Activated naive CD4-positive, alpha-beta T cell treated with anti-CD3 and anti-CD28 coated beads, Interleukin-2, amount 50 U/mL, for 16 hours (primary cell): ENCODE measurements at places on chromosomes 1 and 21.

DNA sequence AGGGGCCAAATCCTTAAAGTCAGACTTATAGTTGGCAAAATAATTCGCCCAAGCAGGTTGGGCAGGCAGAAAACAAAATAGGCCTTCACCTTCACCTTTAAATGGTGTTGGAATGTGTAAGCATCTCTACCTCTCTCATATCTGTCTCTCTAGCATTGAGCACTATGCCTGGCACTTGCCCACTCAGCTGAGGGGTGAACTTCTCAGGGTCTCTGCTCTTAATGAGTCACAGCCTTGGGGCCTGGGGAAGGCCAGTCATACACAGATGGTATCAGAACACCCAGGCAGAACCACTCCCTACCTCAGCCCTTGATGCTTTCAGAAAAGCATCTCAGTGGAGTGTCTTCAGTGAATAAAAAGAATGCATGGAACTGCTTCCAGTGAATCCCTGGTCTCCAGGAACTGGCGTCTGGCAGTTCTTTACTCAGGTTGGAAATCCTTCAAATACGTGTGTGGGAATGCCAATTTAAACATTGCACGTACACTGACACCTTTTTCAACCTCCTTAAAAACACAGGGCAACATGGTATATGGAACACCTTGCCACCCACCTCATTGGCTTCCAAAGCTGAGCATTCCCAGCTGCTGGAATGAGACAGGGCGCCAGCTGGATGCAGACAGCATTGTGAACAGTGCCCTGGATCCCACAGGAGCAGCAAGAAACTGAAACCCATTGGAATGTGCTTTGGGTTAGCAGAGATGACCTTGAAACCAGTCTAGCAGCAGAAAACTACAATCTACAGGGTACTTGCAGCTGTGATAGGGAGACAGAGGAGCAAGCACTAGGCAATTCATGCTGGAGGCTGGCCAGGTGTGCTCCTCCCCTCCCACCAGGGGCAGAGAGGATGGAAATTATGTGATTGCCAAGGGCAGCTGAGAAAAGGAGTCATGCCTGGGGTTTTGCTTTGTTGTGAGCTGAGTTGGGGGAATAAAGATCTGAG lies 30.0 kb downstream of the ZNF697 start:
- DNase-seq = no peak

- DNase-seq = no peak
Observed at GRCh38 chr1:114725230-114725629, 8.7 kb upstream of the NRAS start.

- no peak for DNase-seq
Observed at GRCh38 chr21:40516335-40516734, 330.6 kb downstream of the DSCAM start.

DNA sequence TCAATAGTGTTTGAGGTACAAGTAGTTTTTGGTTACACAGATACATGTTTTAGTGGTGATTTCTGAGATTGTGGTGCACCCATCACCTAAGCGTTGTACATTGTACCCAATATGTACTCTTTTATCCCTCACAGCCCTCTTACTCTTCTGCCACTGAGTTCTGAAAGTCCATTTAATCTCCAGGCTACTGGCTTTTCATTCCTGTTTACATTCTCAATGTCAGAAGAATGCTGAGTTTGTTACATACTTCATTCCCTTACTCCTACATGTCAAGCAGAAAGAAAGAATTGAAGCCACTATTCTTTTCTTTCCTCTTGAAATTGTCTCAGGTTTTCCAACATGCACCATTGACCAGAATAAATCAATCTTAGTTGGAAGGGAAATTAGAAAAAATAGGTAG lies 1565.9 kb downstream of the PLA2G4A start:
- no peak for DNase-seq

DNA sequence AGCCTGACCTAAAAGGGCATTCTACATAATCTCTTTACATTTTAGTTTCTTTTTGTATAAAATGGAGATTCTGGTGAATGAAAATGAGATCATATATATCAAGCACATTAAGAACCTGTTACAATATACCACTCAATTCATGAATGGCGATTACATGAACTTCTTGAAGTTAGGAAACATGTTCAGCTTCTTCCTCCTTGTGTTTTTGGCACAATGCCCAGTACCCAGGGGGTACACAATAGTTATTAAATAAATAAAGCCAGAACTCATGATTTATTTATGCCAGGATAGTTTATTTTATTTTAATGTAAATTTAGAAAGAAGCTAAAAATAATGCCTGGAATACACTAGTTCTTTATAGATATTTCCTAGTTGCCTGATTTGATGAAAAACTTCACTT lies 186.0 kb upstream of the PTGFR start:
- DNase-seq = no peak

DNA sequence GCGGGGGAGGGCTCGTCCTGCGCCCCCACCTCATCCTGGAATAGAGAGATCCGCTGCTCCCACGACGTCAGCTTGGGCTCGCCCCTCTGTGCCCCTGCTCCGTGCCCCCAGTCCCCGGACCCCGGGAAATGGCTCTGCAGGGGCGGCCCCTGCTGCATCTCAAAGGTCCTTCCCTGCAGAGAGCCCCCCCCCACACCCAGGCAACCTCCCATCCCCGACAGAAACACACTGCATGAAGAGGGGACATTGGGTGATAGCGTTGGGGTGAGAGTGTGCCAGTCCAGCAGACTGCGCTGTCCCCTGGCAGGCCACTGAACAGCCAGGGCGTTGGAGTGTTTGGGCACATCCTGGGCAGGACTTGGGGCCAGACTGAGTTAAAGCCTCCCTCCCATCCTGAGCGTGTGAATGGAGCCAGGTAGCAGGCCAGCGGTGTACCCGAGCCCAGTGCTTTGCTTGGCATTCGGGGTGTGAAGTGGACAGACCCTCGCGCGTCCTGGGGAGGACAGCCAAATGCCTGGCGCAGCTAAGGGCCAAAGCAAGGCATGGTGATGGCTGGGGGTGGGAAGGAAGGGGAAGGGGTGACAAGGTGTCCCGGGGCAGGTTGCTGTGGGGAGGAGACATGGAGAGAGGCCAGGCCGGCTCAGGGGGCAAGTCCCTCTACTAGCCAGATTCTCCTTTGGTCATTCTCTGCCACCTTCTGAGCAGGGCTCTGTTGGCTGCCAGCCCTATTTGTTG lies 633 bp upstream of the ETNK2 start:
- DNase-seq = no peak

DNA sequence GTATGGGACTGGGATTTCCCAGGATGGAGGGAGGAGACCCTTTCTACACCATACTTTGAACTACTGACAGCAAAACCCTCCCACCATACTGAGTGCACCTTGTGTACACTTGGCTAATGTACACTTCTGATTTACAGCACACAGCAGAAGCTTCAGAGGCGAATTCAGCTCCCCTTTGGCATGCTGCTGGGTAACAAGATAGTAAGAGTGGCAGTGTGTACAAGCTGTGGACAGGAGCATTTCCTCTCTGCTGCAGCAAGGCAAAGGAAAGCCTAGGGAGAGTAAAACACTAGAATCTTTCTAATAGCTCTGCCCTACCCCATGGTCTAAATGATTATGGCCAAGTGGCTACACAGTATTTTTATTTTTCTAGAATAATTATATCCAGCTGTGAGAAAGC lies 83.9 kb upstream of the ARTN start:
- no peak for DNase-seq

DNA sequence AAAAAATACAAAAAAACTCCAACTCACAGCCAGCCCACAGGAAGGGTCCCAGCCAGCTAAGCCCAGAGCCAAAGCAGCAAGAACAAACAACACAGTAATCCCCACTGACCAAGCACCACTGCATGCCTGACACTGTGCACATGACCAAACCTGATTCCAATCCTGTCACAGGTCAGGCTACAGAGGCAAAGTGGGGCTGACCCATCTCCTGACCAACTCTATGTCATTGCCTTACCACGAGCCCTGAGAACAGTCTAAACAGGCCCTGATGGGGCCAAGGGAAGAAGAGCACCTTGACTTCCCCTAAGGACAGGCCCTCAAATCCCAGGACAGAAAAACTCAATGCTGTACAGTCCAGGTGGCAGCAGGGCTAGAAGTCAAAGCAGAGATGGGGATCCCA lies 2.4 kb downstream of the LSS start:
- DNase-seq = no peak

DNA sequence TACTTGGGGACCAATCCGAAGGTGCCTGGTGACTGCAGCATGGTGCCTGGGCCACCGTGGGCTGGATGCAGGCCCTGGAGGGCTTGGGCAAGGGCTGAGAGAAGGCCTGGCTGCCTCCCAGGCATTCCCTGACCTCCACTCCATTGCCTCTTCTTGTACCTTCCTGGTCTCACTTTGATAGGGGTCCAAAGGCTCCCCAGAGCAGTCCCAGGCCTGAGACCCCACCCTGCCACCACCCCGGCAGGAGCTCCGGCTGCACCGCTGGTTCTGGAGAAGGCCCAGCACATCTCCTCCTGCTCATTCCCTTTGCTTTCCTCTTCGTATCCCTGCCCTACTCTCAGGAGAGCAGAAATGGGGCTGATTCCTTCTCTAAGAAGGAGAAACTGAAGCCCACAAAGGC lies 133.3 kb upstream of the IPO9 start:
- DNase-seq = no peak

- DNase-seq = no peak
Observed at GRCh38 chr1:58515794-58516401, 30.6 kb downstream of the OMA1 start.

DNA sequence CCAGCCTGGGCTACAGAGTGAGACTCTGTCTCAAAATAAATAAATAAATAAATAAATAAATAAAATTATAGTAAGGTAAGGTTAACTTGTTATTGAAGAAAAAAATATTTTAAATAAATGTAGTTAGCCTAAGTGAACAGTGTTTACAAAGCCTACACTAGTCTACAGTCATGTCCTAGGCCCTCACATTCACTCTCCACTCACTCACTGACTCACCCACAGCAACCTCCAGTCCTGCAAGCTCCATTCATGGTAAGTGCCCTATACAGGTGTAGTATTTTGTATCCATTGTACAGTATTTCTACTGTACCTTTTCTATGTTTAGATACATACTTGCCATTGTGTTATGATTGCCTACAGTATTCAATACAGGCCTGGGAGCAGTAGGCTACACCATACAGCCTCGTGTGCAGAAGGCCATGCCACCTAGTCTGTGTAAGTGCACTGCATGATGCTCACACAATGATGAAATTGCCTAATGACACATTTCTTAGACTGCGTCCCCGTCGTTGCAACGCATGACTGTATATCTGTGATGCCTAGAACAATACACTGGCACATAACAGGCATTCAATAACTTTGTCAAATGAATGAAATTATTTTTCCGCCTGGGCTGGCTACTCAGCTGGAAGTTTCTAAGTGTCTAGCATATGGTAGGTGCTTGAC lies 14.8 kb downstream of the KCNN3 start:
- no peak for DNase-seq

DNA sequence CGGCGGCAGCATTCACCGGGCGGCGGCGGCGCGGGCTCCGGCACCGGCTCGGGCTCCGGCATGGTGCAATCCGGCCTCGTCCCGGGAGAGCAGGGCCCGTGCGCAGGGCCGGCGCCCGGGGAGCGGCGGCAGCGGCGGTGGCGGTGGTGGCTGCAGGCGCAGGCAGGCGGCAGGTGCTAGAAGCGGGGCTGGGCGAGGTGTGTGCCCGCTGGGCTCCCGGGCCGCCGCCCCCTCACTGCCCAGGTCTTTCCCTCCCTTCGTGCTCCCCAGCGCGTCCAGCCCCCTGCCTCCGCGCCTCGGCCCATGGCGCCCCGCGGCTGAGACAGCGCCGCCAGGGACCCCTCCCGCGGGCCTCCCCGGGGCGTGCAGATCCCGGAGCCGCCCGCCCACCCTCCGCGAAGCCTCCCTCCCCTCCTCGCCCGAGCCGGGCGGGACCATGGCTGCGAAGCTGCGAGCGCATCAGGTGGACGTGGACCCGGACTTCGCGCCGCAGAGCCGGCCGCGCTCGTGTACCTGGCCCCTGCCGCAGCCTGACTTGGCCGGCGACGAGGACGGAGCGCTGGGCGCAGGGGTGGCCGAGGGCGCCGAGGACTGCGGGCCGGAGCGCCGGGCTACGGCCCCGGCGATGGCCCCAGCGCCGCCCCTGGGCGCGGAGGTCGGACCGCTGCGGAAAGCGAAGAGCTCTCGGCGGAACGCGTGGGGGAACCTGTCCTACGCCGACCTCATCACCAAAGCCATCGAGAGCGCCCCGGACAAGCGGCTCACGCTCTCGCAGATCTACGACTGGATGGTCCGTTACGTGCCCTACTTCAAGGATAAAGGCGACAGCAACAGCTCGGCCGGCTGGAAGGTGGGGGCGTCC lies 492 bp downstream of the FOXO6 start:
- DNase-seq = peak; percentile 38

GRCh38 chr1:40926441-40926840 lies 53.1 kb upstream of the CTPS1 start:
- no peak for DNase-seq

GRCh38 chr1:92747735-92748134 lies 37.2 kb downstream of the EVI5 start:
- no peak for DNase-seq

DNA sequence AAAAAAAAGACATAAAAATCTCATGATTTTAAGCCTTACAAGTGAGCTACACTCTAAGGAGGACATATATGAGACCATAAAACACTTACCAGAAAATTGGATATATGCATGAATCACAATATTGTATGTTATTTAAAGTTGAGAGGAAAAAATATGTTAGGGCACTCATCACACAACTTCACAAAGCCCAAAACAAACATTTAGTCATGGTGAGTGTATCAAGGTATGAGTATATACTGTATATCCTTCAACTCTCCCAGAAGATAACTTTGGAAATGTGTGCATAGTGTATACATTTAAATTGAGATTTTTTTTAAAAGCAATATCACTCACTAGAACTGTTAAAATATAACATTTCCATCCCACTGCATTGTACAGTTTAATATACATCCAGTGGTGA lies 259.3 kb downstream of the SRGAP2C start:
- no peak for DNase-seq

GRCh38 chr1:231544943-231545592 lies 16.6 kb downstream of the TSNAX start:
- no peak for DNase-seq

- DNase-seq = no peak
Observed at GRCh38 chr1:179968284-179968993, 13.8 kb downstream of the CEP350 start.

GRCh38 chr1:2528016-2528415 lies 1.6 kb upstream of the PANK4 start:
- no peak for DNase-seq

DNA sequence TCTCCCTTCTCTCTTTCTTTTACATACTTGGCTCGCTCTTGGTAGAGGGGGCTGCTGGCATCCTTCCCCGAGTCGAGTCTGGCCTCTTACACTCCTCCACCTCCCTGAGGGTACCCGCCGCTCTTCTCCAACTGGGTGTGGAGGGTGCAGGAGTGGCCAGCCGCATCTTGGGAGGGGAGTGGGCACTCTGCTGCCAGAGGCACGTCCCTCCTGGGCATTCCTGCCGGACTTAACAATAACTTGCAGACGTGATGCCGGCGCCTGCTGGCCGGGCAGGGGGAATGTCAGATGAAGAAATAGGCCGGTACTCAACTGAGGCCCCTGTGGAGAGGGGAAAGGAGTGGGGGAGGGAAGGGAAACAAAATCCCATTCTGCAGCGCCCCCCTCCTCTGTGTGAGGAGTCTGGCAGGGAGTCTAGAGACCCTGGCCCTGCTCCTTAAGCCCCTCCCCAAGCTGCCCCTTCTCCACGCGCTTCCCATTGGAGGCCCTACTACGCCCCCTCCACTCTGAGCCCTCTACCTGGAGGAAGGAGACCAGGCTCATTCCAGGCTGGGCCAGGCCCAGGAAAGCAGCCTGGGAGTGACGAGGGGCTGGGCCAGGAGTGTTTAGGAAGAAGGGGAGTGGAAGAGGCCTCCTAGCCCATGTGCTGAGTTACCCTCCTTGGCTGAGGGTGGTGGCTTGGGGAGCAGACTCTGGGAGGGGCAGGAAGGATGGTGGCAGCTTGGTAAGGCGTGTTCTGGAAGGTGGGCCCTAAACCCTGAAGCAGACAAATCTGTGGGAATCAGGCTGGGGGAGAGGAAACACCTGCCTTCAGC lies 1.8 kb downstream of the ATP2B4 start:
- DNase-seq = peak; percentile 21
